HuH-7 (cell line): ENCODE measurements at places on chromosomes 3 and 15.

GRCh38 chr3:45927881-45928280 lies 15.4 kb upstream of the CXCR6 start:
- no peak for DNase-seq

DNA sequence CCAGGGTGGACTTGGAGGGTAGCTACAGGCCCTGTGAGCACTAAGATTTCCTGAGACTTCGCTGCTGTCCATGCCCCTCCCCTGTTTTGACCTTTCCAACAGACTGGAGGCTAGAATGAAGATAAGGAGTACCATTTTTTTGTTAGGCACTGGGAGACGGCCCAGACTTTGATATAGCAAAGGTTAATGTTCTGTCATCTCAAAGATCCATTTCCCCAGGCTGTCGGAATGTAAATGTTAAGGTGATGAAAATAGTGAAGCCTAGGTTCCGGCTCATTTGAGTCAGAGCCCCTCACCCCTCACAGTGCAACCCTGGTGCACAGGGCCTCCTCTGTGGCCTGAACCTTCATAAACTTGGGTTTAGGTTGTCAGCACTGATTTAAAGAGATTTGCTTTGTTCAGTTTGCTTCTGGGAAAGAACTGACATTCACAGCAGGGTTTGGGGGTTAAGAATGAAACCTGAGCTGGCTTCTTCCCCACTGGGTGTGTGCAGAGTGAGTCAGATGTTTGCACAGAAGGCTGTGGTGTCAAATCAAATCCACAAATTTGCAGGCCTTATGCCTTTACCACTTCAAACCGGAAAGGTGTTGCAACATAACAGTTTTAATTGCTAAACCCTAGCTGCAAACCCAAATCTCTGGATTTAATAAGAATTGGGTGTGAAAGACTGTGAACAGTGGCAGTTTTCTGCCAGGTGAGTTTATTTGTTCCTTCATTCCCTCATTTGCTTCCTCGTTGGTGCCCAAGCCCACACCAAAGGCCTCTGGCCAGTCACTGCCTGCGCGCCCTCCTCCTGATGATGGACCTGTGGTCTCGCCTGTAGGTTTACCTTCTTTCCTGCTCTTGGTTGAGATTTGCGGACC lies 20.6 kb upstream of the KCTD6 start:
- no peak for DNase-seq

DNA sequence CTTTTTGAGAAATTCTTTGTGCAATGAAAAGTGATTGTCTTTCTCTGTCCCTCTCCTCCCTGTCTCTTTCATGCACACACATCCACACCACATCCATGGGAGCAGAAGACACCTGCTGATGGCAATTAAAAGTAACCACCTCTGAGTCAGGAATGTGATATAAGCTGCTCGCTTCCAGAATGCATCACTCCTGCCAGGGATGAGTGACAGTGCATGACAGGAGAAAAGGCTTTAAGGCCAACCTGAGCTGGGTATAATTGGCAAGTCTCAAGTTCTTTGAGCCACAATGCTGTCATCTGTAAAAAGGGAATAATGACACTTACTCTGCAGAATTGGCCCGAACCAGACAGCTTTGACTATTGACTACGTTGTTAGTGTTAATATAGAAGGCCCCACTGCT lies 59.6 kb downstream of the UBP1 start:
- no peak for DNase-seq

DNA sequence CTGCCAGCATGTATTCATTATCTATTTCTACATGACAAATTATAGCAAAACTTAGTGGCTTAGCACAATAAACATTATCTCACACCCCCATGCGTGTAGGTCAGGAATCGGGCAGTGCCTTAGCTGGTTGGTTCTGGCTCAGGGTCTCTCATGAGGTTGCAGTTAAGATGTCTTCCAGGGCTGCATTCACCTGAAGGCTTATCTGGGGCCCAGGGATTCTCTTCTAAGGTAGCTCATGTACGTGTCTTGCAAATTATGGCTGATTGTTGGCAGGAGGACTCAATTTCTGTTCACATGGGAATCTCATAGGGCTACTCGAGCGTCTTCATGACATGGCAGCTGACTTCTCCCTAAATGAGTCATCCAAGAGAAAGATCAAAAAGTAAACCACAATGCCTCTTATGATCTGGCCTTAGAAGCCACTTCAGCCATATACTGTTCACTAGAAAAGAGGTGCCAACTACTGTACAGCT lies 42.9 kb upstream of the TSC22D2 start:
- DNase-seq, result no peak

DNA sequence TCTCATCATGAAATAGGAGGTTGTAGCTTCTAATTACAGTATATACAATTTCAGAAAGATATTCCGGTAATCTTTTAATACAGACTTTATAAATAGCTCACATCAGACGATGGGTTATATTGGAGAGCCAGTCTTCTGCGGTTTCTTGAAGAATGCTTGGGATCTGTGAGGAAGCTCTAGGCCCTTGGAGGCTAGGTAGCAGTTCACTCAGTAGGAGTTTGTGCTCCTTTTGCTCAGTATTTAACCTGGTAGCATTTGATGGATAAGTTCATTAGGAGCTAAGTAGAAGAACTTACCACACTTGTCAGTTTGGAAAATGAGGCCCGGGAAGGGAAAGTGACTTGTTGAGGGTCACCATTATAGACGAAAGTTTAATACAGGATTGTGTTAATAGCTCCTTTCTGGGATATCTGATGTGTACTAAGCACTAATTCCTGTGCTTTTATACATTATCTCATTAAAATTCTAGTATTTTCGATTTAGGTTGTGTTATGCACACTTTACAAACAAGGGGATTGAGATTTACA lies 2.8 kb downstream of the FNDC3B start:
- DNase-seq, result no peak

- no peak for DNase-seq
These were observed 9.5 kb upstream of the CCDC66 start for GRCh38 chr3:56547486-56547885.

- DNase-seq, result no peak
These were observed 841 bp downstream of the POGLUT1 start for GRCh38 chr3:119469418-119470189.

DNA sequence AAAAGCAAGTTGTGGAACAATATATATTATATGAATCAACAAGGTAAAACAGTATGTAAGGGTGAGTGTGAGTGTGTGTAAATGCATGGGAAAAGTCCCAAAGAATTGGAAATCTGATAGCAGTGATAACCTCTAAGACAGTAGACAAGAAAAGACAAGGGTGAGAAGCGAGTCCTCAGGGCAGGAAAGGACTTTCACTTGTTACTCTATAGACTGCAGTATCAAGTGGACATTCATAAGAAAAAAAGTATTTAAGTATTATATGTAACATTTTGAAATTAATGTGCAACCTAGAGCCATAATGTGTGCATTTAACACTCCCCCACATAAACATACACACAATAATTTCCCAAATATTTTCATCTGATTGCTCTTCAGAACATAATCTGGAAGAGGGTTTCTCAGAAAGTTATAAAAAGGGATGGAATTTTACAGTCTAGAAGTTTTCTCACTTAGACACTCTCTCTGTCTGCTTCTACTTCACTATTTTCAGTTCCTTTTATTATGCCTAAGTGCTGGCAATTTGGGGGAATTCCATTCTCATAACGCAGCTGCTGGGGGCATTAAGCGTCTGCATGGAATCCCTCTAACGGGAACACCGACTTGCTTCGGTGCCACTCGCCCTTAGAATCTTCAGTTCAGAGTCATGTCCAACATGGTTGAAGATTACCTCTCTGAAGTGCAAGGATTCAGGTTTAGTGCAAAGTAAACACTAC lies 50.0 kb upstream of the CDIN1 start:
- no peak for DNase-seq
